ENCODE measurements at places on chromosomes 7 and 10.
A peak's percentile ranks its signal among the peaks of the same experiment; 100 is the strongest.

GRCh38 chr10:113230011-113230610 is 280.1 kb downstream of the TCF7L2 start:
- DNase-seq = no peak

GRCh38 chr7:129914536-129915272 is 38.1 kb downstream of the UBE2H start:
- no peak for DNase-seq

DNA sequence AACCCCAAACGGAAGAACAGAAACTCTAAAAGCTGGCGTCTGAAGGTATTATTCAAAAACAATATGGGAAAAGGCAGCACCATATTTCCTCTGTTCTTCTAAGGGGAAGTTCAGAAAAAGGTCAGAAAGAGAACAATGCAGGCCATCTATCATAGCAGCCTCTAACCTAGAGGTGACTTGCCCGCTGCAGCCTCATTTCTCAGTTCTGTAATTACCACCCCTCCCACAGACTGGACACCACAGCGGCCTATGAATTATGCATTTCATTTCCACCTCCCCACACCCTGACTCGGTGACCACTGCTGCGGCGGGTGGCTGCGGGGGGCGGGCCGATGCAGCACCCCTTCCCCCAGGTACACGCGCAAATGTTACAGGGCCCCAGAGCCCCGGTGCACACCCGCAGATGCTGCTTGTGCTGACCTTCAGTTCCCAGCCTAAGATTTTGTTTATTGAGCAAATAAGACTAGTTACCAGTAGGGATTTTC is 125.5 kb downstream of the CLEC2L start:
- DNase-seq = peak; percentile 30

DNA sequence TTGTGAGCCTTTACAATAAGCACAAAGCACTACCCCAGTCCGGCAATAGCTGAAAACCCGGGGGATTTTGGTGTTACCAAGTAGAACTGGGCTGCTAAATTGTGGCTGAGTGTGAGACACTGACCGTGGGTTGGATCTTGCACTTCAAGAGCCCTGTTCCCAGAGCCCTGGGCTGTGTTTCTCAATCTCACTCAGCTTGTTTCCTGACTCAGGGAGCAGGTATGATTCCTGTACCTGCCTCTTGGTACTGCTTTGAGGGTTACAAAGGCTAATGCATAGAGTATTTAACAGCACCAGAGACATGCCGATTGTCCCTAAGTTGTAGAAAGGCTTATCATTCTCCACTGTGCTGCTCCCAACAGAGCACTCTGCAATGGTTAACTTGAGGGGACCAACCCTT is 134.6 kb downstream of the TEX36 start:
- no peak for DNase-seq

DNA sequence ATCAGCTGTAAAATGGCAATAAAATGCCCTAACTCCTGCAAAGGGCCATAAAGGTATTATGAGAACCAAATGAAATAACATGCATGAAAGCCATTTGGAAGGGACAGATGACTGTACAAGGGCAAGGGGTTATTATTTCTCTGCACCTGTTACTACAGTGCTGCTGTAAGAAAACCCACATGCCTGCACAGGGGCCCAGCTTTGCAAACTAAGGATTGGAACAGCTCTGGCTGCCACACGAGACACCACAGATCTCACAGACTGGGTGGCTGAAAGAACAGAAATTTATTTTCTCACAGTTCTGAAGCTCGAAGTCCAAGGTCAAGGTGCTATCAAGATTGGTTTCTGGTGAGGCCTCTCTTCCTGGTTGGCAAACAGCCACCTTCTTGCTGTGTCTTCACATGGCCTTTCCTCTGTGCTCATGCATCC is 409.0 kb upstream of the NRP1 start:
- peak; percentile 6 for DNase-seq

DNA sequence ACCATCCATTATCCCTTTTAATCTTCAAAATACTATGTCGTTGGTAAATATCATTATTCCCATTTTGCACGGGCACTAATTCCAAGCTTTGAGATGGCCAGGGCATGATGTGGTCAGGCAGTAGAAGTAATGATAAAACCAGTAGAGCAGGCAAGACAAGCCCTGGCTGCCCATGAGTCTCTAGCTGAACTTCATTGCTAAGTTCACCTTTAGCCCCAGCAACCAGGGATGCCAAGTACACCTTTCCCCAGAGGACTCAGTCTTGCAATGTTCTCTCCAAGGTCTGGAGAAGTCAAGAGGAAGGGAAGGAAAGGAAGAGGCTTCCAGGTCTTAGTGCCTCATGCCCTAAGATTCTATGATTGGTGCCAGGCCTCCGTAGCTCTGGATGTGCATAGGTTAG is 203.2 kb downstream of the PLXNA4 start:
- DNase-seq = no peak

DNA sequence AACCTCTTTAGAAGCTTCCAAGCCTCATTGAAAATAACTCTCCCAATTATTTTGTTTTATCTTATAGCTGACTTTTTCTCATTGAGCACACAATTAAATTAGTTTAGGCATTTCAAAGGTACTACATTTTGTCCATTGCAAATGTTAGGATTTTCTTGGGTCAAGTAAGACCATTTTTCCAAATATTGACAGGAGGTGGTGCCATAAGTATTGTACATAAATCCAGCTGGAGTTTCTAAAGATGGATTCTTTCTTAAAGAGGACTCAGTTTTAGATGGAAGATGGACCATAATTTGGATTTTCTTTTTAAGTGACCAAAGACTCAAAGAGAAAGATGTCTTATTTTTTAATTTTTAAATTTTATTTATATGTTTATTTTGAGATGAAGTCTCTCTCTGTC is 12.3 kb upstream of the OPN4 start:
- no peak for DNase-seq

DNA sequence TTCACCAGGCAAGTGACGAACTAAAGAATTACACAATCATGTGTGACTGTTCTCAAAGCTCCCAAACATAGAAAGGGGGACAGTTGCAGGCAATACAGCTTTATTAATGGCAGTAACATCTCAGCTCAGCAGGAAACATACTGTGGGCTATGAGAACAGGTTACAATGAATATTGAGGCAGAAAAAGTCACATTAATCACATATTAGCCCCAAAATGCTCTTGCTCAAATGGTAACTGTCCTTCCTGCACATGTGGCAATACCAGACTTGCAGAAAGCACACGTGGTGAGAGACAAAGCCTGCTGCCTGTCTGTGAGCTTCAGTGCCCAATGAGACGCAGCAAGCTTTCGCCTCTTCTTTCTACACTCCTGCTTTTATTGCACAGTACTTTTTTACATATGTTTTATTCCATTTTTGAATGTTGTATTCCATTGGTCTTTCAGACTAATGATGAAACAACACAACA is 104.9 kb upstream of the ACBD5 start:
- no peak for DNase-seq

- no peak for DNase-seq
Measured at GRCh38 chr10:123357421-123357930, 203.3 kb downstream of the BUB3 start.

DNA sequence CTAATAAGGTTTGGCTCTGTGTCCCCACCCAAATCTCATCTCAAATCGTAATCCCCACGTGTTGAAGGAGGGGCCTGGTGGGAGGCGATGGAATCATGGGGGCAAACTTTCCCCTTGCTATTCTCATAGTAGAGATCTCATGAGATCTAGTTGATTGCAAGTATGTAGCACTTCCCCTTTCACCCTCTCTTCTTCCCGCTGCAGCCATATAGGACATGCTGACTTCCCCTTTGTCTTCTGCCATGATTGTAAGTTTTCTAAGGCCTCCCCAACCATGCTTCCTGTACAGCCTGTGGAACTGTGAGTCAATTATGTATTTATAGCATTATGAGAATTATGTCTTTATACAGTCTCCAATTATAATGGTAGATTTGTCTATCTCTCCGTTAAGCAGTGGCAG is 594.5 kb downstream of the ACTR3B start:
- no peak for DNase-seq

DNA sequence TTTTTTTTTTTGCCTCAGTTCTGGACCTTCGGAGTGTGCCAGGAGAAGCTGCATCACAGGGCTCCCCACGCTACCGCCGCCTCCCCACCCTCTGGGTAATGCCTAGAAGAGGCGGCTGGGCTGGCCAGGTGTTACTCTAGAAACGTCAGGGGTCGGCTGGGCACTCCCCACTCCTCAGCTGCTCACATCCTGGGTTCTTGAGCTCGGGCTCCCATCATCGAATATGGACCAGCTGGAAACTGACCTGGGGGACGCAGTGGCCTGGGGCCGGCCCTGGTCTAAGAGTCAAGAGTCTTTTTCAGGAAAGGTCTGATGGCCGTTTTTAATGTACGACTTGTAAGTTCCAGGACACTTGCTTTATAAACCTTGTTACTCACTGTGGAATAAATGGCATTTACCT is 326.5 kb downstream of the WDR37 start:
- DNase-seq = no peak

DNA sequence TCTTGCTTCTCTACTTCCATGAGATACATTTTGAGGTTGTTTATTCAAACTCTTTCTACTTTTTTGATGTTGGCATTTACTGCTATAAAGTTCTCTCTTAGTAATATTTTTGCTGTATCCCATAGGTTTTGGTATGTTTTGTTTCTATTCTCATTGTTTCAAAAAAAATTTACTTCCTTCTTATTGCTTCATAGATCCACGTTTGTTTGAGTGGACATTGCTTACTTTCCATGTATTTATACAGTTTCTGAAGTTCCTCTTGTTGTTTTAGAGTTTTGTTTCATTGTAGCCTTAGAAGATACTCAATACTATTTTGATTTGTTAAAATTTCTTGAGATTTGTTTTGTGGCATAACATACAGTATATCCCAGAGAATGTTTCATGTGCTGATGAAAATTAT is 13.7 kb downstream of the TAS2R40 start:
- DNase-seq = no peak

DNA sequence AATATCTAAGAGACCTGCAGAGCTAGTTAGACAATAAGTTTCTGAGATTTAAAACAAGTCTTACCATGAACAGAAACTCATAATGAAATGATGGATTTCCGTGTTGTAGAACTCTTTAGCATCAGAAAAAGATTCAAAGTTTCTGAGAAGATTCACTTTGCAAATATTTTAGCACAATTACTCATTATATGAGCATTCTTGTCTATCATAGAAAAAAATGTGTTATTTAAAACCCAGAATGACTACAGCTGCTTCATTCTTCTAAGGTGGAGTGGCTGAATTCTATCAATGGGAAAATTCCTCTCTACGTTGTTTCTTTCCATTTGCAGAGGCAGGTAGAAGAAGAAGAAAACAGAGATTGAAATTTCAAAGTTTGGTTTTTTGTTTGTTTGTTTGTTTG is 21.0 kb upstream of the RALA start:
- no peak for DNase-seq

DNA sequence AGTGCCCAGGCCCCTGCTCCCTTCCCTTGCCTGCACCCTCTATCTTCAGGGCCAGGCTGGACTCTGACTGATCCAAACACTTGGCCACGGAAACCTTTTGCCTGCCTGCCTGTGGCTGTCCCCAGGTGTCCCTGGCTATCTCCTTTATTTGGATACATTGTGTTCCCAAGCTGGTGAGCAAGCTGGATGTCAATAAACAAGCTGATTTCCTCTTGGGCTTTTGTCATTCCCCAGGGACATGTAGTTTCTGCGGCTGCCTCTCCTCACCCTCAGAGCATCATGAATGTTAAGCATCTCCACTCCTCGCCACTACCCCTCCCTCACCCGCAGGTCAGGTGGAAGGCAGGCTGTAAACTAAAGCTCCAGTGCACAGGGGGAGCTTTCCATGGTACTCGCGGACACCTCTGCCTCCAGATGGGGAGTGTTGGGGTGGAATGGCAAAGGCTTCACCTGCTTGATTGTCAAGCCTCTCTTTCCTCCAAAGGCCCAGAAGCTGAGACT is 6.9 kb downstream of the GHRHR start:
- peak; percentile 38 for DNase-seq

- DNase-seq = no peak
Measured at GRCh38 chr10:17693009-17693408, 49.1 kb downstream of the STAM start.

DNA sequence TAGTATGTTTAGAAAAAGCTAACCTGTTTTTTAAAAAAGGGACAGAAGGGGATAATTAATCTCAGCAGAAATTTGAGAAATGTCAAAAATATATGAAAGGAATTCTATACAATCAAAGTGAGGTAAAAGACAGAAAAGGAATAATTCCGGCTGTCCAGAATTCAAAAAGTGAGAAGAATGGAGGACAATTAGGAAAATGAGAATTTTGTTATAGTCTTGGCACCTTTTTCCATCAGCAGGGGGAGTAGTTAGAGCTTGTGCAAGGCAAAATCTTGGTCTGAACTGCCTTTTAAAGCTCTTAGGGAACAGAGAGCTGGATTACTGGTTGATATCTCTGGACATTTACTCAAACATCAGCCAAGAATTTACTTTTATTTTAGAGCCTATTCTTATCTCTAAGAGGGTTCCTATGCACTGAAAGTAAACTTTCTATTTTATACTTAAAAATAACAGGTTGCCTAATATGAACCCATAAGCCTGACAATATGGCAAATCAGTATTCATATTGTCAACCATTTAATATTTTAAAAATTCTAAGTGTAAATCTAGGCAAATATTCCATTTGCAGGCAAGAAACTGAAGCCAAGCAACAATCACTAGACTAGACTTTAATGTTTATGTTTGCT is 185.6 kb downstream of the ANK3 start:
- DNase-seq = peak; percentile 64

DNA sequence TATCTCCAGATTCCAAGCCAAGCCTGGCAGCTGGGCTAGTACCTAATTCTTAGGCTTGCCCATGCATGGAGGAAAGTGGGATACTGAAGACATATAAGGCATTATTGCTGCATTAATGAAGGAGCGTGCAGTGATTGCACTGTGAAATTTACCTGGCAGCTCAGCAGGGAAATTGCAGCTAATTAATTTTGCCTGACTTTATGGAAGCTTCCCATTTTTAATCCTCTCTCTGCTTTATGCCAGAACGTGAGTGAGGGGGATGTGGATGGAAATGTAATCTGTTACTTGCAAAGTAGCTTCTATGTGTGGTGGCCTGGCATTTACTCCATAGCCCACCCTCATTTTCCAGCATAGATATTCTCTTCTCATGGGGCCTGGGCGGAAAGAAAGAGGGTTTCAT is 134.9 kb downstream of the SH2D4B start:
- DNase-seq = no peak

DNA sequence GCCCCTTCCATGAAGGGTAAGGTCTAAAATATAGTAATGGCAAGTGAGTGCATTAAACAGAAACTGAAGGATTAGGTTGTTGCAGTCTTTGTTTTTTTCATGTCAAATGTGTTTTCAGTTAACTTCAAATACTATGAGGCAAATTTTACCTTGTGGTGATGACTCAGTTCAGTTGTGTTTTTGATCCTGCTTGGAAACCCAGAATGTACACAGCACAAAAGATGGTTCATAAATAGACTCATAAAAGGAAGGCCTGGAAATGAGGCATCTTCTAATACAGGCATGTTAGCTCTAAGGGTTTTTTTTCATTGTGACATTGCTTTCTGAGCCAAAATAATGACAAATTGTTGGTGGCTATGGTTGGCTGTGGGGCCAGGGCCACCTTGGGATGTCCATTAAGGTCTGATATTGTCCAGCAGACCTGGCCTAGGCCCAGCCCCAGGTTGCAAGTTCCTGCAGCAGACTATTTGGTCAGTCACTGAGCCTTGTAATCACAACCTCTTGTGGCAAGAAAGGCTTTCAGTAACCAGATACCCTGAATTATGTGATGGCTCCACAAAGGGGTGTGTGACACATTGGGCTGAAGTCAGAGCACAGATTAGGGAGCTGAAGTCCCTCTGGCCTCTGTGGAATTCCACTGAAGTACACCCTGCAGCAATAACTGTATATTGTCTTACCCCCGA is 69.0 kb upstream of the SAMD8 start:
- DNase-seq = peak; percentile 65
